Activated CD4-positive, alpha-beta T cell treated with anti-CD3 and anti-CD28 coated beads, Interleukin-10, Interleukin-2, amounts not matched to agents 100 ng/mL and 50 ng/mL, durations not matched to agents 16 hours and 8 hours (primary cell): ENCODE measurements at places on chromosomes 3 and 15.

DNA sequence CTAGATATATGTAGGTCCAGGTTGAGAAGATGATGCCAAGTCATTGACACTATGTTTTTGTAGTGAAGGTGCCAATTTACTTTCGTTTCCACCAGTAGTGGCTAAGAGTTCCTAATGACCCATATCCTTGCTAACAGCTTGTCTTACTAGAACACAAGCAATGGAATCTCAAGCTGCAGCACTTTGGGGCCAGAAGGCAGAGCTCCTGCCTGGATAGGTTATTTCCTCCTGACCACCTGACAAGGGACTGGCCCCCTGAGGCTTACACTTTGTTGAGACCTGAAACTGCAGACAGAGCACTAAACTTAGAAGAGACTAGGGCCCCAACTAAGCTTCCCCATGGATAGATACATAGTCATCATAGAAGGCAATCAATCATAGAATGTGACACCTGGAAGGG is 11.7 kb downstream of the ONECUT1 start:
- no peak for DNase-seq

- DNase-seq, result no peak
Observed at GRCh38 chr15:39579487-39580116, 1.3 kb upstream of the THBS1 start.

- DNase-seq, result no peak
Observed at GRCh38 chr3:5272387-5272786, 84.9 kb downstream of the EDEM1 start.

DNA sequence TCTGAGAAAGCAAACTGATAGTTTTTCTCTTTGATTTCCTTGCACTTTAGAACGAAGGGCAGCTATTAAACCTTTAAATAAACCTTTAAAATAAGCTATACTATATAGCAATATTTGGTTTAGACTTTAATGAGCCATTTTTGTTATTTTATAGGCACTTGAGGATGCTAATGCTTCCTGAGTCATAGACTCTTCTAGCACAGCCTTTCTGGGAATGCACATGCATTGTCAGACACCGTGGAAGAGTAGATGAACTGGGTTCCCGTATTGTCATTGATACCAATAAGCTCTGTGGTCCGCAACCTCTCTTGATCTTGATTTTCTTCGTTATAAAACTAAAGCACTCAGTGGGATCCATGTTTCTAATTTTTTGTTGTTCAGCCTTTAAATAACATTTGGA is 27.6 kb downstream of the CERS3 start:
- no peak for DNase-seq

GRCh38 chr3:124315215-124316033 is 323.5 kb upstream of the ROPN1 start:
- DNase-seq, result no peak

- DNase-seq, result no peak
Observed at GRCh38 chr3:54783611-54784010, 144.2 kb downstream of the LRTM1 start.

- DNase-seq, result no peak
Observed at GRCh38 chr15:39963786-39964185, 29.9 kb downstream of the EIF2AK4 start.
